ENCODE measurements at places on chromosomes 4 and X.

DNA sequence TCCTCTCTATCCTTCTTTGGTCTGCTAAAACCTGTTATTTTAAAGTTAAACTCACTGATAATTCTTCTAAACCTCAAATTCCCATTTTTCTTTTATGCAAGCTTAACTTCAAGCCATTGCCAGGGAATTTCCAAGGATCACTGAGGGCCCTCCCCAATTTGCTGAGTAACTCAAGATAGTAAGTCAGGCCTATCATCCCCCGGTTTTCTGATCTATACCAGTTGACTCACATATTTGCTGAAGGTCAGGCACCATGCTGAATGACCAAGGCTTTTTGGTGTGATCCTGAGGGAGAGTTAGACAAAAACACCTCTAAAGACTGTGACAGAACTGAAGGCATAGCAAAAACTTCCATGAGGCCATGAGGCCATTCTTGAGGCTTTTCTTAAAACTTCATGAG, 1301.9 kb downstream of the PCDH7 start:
- no peak for DNase-seq

GRCh38 chr4:177632481-177632880, 190.2 kb upstream of the AGA start:
- DNase-seq: no peak

GRCh38 chr4:107046261-107046660, 10.1 kb upstream of the DKK2 start:
- no peak for DNase-seq

DNA sequence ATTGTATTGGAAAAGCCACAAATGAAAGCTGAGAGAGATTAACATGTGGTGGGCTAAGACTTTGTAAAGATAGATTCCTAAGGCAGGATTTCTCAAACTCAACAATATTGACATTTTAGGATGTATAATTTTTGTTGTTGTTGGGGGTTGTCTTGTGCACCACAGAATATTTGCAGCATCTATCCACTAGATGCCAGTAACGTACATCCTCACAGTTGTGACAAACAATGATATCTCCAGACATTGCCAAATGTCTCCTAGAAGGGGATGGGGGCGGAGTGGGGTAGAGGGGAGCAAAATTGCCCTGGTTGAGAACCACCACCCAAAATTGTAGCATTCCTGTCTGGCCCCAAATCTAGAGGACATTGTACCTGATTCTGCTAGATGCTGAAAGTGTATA, 14.7 kb upstream of the CBR4 start:
- no peak for DNase-seq

DNA sequence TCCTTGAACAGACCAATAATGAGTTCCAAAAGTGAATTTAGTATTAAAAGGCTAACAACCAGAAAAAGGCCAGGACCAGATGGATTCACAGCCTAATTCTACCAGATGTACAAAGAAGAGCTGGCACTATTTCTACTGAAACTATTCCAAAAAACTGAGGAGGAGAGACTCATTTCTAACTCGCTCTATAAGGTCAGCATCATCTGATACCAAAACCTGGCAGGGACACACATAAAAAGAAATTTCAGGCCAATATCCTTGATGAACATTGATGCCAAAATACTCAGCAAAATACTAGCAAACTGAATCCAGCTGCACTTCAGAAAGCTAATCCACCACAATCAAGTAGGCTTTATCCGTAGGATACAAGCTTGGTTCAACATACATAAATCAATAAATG, 35.8 kb upstream of the USP46 start:
- no peak for DNase-seq

- DNase-seq: no peak
Measured at GRCh38 chr4:75916091-75916661, 13.9 kb upstream of the PPEF2 start.

- no peak for DNase-seq
Measured at GRCh38 chr4:113815826-113816225, 54.3 kb upstream of the CAMK2D start.

- DNase-seq: peak; percentile 45
Measured at GRCh38 chr4:157221895-157222770, 1.6 kb downstream of the GRIA2 start.

DNA sequence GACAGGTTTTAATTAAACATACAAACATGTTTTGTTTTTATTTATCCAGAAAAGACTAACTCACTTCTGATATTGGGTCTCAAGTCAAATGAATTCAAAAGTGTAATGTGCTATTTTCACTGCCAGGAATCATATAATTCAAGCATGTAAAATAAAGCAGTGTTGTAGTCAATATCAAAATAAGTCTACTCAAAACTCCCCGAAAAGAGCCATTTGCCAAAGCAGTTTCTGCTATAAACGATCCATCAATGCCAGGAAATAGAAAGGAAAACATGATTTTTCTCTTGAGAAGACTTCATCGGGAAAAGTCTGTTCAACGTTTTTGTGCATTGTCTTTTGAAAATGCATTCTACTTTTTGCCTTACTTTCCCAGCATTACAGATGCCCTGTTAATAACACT, 633.3 kb downstream of the FAT4 start:
- no peak for DNase-seq

DNA sequence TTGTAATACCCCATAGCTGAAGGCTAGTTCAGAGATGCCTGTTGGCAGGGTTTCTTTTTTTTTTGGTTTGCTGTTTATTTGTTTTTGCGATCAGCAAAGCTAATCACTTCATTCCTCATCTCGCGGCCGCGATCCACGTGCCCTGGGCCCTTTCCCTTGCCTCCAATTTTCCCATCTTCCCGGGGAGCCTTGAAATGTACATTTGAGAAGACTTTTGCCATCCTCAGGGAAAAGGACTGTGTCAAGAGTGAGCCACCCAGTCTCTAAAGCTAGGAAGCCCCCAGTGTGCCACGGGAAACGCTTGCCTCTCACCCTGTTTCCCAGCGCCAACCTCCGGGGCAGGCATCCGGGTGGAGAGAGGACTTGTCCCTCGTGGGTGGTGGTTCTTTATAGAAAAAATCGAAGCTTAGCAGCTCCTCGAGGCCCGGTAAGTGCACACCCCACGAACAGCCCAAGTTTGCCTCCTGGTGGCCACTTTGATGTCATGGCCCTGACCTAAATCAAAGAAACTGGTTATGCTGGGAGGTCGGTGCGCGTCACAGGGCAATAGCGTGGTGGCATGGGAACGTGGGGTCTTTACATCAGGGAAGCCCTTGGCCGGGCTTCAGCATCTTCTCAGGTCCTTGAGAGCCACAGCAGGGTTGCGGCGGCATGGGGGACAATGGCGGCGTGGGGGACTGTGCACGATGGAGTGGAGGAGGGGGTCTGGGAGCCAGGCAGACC, 42.0 kb downstream of the MAP7D3 start:
- no peak for DNase-seq

- no peak for DNase-seq
Measured at GRCh38 chr4:171785388-171785787, 27.8 kb upstream of the GALNTL6 start.

DNA sequence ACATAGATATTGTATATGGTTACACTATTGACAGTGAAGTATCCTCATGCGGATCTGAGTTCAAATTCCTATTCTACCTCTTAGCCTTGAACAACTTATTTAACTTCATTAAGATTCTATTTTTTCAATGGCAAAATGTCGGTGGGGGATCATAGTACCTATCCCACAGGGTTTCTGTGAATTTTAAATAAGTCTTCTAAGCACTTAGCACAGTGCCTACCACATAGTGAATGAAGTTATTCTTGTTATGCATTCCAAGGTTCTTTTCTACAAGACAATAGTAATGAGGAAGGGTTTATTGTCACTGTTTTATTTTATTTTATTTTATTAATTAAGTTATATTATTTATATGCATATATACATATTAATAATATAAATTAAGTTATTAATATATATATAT, 8.8 kb upstream of the ENAM start:
- no peak for DNase-seq

GRCh38 chr4:175087145-175087544, 169.0 kb downstream of the ADAM29 start:
- no peak for DNase-seq

DNA sequence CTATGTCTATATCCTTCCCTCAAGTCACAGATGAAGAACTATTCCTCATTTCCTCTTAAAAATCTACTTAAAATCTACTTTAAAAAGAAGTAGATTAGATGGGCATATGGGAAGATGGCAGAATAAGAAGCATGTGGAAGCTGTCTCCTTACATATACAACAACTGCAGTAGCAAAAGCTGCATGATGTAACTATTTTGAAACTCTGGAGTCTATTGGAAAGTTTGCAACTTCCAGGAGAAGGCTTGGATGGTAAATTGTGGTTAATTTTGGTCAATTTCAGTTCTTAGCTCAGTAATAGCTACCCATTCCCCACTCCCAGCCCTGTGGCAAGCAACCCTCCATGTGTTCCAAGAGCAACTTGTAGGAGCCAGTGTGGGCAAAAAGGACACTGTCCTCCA, 36.9 kb downstream of the MORC4 start:
- no peak for DNase-seq

DNA sequence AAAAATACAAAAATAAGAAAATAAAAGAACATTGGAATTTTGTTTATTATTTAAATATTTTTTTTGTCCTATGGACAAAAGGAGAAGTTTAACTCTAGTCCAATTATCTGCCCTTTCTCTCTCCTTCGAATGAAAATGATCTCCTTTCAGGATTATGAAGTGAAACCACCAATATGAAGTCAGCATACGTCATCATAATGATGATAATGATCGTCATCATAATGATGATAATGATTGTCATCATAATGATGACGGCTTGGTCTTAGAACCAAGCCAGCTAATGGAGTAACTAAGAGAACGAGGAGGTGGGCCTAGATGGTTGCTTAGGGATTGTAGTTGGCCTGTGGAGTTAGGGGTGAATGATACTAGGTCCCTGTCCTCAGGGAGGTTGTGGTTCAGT, 21.9 kb upstream of the LINC00632 start:
- no peak for DNase-seq

DNA sequence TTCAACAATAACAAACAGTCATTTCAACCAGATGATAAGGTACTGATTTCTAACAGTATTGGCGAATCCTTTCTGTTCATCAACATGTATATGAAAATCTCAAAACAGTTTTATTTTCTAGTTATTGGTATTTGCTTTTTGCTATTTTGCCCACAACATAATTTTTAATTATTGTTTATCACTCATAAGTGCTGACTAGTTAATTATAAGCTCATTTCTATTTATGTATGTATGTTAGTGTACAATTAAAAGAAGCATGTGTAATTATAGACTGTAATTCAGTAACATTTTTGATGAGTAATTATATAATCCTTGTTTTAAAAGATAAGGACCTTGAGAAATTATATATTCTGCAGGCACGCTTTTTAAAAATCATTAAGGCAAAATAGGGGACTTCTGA, 67.2 kb upstream of the NPNT start:
- no peak for DNase-seq

DNA sequence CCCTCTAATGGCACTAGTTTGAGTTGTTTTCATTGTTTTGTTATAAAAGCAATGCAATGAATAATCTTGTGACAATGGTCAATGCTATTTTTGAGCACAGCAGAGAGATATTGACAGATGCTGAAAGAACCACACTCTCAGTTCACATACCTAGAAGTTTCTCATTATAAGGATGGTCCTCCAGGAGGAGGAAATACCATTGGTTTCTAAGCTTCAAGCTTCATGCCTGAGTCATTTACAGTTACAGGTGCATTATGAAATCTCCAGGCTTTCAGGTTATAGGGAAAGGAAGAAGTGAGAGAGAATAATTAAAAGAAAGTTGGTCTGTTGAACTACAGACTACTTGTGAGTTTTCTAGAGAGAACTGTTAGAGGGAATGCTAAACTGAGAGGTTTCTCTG, 75.3 kb downstream of the PWWP3B start:
- no peak for DNase-seq

GRCh38 chr4:110002326-110002725, 89.6 kb downstream of the EGF start:
- DNase-seq: no peak

- DNase-seq: no peak
Measured at GRCh38 chr4:102825261-102826091, 1.9 kb downstream of the UBE2D3 start.

DNA sequence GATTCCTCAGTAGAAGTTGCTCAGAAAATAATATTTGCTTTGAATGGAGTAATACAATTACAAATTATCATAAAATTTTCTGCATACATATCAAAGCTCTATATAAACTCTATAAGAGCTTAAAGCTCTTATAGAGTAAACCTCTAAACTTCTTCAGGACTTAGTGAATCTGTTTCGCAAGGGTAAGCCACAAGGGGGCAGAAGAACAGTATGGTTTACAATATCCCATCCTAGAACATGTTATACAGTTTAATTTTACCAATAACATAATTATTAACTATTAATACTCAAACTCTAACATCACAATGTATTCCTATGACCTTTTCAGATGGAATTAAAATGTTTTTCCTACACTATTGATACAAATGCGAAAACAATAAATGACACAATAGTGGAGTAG, 33.8 kb upstream of the SPANXN1 start:
- DNase-seq: no peak

DNA sequence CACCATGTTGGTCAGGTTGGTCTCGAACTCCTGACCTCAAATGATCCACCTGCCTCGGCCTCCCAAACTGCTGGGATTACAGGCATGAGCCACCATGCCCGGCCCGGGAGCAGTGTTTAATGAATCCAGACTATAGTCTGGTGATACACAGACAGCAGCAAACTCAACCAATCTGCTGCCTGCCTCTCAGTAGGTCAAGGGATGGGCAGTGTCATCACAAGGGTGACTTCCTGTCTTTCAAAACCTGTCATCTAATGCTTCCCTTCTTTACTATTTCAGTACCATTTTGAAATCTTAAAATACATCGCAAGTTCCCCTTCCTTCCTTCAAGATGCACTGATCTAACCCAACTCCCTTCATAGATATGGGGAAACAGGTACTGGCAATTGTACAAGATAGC, 8.4 kb downstream of the RPL39 start:
- DNase-seq: no peak

DNA sequence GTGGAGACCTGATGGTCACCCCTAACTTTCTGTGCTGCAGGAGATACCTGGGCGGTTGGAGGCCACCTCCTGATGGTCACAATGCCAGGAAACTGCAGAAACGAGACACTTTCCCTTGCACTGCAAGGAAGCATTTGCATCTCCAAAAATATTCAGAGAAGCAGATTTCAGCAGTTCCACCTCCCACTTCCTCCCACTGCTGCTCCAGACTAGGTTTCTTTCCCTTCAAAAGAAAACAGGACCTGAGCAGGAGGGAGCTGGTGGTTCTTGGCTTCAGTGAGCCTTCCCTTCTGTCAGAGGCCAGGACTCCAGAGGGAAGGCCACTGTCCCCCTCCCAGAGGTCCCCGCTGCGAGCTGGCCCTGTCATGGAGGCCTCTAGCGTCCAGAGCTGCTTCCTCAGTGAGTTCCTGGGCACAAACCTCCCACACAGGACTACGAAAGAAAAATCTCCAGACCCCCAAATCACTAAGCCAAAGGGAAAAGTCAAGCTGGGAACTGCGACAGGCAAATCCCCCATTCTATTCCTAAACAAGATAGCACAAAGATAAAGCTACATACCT, 35.9 kb downstream of the GPM6B start:
- DNase-seq: no peak

DNA sequence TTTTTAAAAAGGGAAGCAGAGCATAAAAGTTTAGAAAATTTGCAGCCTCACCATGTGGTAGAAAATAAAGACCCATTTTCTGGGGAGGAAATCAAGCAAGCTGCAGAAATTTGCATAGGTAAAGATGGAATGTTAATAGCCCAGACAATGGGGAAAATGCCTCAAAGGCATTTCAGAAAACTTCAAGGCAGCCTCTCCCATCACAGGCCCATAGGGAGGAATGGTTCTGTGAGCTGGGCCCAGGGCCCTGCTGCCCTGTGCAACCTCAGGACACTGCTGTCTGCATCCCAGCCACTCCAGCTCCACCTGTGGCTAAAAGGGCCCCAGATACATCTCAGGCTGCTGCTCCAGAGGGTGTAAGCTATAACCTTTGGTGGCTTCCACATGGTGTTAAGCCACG, 137.9 kb downstream of the INPP4B start:
- DNase-seq: no peak
